ENCODE measurements at places on chromosomes 16 and 17.
A peak's percentile ranks its signal among the peaks of the same experiment; 100 is the strongest.

GRCh38 chr17:3968886-3969524 lies 4.8 kb upstream of the ATP2A3 start:
- DNase-seq, result no peak

- peak; percentile 82 for DNase-seq
Observed at GRCh38 chr16:89096768-89097391, 3.2 kb downstream of the ACSF3 start.

GRCh38 chr17:39071573-39071972 lies 79.9 kb downstream of the PLXDC1 start:
- no peak for DNase-seq

- no peak for DNase-seq
Observed at GRCh38 chr16:47063011-47063724, 80.6 kb downstream of the NETO2 start.

GRCh38 chr16:28623172-28623711 lies 13.4 kb upstream of the SULT1A1 start:
- peak; percentile 61 for DNase-seq

- no peak for DNase-seq
Observed at GRCh38 chr17:12896180-12896785, 107.0 kb downstream of the ARHGAP44 start.

DNA sequence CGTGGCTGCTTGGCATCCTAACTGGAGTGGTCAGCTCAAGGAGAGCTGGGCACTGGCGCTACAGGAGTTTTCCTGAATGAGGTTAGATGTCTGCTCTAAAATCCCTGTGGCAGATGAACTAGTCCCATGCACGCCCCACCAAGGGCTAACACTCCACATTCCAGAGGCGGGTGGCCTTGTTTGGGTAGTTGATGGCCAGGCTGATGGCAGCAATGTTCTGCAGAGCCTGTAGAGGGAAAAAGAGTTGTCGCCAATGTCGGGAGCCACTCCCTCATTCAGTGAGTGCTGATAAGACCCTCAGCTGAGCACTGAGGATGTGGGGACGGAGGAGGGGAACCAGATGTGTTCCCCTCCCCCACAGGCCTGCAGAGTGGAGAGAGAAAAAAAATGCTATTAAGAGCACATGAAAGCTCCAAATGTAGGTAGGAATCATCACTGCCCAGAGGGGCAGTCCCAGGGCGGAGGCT lies 42.5 kb upstream of the ATP2A3 start:
- DNase-seq, result no peak

GRCh38 chr16:7363422-7364417 lies 31.1 kb downstream of the RBFOX1 start:
- no peak for DNase-seq

DNA sequence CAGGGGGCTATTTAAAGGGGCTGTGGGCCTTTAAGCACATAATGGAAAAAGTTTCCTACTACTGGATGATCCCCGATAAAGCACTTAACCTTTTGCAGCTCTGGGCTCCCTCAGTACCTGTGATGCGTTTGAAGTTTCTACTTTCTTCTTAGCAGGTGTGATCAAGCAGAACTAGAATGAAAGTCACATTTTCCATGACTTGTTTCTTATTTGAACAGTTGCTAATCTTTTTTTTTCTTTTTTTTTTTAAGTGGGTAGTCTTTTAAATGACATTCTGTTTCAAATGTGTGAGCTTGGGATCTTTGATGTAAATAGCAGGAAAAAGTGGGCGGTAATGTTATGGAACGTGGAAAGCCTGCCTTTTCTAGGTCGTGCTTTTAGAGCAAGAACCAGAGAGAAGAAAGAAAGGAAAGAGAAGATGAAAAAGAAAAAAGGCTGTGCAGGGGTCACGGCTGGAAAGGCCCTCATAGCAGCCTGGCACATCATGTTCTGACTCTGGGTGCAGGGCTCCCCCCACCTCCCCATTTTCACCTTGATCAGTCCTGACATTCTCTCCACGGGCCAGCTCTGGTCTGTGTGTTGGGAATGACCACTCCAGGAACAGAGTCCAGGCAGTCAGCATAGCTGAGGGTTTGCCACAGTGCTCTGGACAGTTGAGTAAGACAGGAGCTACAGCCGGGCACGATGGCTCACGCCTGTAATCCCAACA lies 150.6 kb downstream of the CLEC16A start:
- DNase-seq, result no peak

- no peak for DNase-seq
Observed at GRCh38 chr16:46850619-46851555, 19.9 kb upstream of the C16orf87 start.

DNA sequence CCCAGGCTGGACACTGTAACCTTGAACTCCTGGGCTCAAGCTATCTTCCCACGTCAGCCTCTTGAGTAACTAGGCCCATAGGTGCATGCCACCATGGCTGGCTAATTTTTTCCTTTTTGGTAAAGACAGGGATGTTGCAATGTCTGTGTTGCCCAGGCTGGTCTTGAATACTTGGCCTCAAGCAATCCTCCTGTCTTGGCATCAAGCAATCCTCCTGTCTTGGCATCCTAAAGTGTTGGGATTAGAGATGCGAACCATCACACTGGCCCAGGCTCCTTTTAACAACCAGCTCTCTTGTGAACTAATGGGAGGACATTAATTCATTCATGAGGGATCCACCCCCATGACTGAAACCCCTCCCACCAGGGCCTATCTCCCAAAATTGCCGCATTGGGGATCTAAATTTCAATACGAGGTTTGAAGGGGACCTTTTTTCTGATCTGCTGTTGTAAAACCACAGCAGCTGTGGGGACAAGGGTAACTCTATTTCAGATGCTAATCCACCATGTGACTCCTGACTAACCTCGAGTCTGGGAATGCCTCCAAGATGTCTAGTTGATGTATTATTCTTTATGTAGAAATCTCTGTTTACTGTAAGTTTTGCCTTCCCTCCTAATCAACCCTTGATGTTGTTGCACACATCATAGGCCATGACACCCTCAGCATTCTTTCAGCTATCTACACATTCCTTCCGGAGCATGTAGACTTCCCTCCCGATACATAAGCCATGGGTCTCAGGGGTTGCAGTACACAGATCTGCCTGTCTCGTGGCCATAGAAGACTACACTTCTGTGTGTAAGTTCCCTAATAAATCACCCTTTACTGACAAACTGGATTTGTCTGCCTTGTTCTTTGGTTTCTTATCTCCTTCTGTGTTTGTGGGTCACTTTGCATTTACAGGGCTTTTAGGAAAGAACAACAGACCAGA lies 37.6 kb downstream of the RNF112 start:
- DNase-seq, result no peak

- no peak for DNase-seq
Observed at GRCh38 chr17:8470447-8471047, 34.9 kb downstream of the NDEL1 start.

DNA sequence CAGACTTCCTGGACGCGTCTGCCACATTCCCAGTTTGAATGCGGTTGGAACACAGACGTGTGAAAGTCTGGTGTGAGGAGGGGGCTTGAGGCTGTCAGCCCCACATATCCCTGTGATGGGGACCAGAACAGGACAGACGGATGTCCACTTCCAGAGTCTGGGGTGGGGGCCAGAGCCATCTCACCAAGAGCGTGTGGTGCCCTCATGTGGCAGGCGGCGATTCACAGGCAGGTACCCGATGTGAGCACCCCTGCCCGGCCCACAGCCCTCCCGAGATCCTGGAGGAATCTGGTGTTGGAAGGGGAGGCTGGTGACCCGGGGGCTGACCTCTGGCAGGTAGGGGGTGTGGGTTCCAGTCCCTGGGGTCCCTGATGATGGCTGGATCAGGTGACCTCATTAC lies 51.5 kb downstream of the ENGASE start:
- no peak for DNase-seq

DNA sequence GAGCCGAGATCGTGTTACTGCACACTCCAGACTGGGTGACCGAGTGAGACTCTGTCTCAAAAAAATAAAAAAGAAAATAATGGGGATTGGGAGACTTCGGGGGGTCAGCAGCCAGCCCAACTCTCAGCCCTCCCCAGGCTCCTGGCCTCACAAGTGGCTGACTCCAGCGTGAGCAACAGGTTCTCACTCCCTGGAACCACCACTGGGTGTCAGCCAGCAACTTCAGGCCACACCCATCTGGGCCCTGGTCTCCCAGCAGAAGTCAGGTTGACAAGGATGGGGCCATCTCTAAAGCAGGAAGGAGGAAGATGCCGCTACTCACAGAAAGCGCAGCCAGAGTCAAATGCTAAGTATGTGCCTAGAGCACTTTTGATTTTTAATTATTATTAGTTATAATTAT lies 139.4 kb downstream of the C16orf78 start:
- no peak for DNase-seq

GRCh38 chr16:4060009-4060408 lies 56.2 kb downstream of the ADCY9 start:
- DNase-seq, result peak; percentile 29

- no peak for DNase-seq
Observed at GRCh38 chr16:27286451-27286850, 17.9 kb upstream of the NSMCE1 start.

- no peak for DNase-seq
Observed at GRCh38 chr17:18921912-18922451, 30.0 kb upstream of the SLC5A10 start.

DNA sequence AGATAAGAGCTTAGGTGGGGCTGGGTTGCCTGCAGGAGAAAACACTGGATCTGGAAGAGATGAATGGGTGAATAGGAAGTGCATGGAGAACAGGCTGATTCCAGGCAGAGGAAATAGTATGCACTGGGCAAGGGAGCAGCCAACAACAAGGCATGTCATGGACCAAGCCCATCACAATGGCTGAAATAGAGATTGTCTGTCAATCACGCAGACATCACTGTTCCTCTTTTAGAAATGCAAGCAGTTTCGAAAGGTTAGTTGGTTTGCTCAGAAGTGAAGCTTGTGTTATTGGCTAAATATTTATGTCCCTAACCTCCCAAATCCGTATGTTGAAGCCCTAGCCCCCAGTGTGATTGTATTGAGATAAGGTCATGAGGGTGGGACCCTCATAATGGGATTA lies 621.7 kb upstream of the CDH11 start:
- DNase-seq, result no peak

GRCh38 chr16:67528222-67528869 lies at the start of gene RIPOR1:
Gene RIPOR1, plus strand, starts transcription at chr16:67528829. Its CDS starts 9,618 bp downstream, at chr16:67538447.
- no peak for DNase-seq

DNA sequence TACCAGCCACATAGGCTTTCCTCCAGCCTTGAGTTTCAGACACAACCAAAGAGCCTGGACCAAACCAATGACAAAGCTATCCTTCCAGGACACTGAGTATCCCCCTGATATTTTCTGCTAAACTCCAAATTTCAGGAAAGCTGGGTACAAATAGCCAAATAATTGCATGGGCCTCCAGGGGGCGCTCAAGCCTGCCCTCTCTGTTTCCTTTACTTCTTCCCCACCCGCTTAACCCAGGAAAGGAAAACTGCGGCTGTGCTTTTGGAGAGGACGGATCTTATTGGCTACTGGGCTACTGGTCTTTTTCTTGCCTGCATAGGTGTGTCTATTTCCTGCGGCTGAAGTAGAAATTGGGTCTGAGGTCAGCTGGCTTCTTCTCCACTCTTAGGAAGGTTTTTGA lies 30.1 kb downstream of the GNGT2 start:
- DNase-seq, result peak; percentile 64

- no peak for DNase-seq
Observed at GRCh38 chr17:20172376-20172775, 163.2 kb downstream of the SPECC1 start.

DNA sequence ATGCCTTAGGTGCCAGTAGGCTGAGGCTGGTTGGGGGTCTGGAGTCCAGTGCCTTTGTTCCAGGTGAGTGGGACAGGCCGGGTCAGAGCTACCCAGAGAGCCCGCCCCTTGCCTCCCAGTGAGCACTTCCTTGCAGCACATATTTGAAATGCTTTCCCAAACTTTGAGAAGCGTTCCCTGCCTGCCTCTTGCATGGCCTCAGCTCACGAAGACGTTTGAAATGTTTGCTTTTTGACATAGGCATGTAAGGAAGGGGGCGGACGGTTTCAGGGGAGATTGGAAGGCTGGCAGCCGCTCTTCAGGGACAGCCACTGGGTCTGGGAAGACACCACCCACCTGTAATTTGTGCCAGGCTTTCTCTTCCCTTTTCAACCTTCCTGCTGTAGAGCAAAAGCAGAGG lies 5.1 kb upstream of the FOXL1 start:
- DNase-seq, result no peak

DNA sequence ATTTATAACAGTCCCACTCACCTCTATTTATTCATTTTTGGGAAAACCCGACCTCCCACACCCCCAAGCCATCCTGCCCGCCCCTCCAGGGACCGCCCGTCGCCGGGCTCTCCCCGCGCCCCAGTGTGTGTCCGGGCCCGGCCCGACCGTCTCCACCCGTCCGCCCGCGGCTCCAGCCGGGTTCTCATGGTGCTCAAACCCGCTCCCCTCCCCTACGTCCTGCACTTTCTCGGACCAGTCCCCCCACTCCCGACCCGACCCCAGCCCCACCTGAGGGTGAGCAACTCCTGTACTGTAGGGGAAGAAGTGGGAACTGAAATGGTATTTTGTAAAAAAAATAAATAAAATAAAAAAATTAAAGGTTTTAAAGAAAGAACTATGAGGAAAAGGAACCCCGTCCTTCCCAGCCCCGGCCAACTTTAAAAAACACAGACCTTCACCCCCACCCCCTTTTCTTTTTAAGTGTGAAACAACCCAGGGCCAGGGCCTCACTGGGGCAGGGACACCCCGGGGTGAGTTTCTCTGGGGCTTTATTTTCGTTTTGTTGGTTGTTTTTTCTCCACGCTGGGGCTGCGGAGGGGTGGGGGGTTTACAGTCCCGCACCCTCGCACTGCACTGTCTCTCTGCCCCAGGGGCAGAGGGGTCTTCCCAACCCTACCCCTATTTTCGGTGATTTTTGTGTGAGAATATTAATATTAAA lies 638 bp upstream of the TMEM88 start:
- DNase-seq, result no peak

DNA sequence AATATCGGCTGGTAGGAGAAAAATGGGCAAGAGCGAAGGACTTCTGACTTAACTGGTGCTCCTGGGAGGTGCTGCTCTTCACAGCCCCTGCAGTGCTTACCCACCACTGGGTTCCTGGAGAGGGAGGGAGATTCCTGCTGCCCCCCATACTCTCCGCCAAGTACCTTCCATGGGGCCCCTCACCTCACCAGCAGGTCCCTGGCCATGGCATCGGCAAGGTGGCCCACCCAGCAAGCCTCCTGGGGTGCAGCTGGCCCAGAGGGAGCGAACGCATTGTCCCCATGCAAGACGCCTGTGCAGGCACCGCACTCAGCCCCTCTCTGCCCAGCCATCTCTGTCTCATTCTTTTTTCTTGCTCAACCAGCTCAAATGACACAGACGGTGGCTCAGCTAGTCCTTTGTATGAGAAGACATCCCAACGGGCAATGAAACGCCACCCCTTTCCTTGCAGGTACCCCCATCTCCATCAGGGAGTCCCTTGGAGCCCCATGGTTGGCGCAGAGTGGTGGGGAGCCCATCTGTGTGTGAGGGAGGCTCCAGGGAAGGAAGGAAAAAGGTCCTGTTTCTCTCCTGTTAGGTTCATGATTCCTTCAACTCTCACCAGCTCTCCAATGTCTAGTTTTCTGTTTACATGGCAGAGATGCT lies 9.6 kb upstream of the ALDH3A1 start:
- no peak for DNase-seq

DNA sequence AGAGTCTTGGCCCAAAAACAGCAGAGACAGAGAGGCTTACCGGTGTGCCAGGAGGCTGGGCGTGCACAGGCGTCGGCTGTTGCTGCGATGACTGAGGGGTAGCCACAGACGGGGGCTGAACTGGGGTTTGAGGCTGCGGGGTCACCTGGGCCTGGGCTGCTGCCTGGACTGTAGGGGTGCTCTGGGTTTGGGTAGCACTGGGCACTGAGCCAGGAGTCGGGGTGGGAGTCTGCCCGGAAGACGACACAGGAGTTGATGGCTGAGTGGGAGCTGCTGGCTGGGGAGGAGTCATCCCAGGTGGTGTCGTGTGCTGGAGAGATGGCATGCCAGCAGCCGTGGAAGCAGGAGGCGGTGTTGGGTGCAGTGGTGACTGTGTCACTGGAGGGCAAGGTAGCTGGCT lies 53.2 kb upstream of the TRAP1 start:
- no peak for DNase-seq
